ENCODE measurements at places on chromosomes 3 and 15. TPM values are rescaled to one million over a fixed set of nuclear protein-coding genes. Genes with fewer than 3 reads are reported as not detected.

Gene UBA7
- 3.6 TPM for total RNA-seq

Gene AADACL2
- total RNA-seq: not detected

DNA sequence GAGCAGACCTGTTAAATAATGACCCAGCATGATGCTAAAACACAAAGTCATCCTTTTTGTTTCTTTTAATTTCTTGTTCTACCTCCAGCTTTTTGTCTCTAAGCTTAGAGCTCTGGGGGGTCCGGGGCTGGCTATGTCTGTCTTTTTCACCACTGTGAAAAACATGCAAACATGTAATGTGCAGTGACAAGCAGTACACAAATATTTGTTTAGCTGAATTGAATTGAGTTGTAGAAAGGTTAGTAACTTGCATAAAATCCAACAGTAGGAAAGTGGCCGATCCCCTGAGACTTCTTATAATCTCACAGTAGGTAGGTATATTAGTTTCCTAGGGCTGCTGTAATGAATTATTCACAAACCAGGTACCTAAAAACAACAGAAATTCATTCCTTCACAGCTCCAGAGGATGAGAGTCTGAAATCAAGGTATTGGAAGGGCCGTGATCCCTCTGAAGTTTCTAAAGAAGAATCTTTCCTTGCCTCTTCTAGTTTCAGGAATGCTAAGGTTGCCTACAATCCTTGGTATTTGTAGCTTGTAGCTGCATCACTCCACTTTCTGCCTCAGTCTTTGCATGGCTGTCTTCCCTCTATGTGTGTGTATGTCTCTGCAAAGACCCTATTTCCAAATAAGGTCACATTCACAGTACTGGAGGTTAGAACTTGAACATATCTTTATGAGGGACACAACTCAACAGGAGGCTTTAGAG is 32.7 kb downstream of the ARL14 start:
- DNase-seq: no peak

DNA sequence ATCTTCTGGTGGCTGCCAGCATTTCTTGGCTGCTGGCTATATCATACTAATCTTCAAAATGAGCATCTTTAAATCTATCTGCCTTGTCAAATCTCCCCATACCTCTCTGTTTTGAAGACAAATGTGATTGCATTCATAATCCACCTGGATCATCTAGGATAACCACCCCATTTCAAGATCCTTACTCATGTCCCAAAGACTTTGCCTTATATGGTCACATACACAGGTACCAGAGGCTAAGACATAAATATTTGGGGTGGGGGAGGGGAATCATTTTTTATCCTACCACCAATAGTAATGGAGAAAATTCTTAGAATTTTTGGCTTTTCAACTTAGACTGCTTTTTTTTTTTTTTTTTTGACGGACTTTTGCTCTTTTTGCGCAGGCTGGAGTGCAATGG is 970.8 kb downstream of the PLOD2 start:
- no peak for DNase-seq

Gene SELENOK
- total RNA-seq: 55.3 TPM

DNA sequence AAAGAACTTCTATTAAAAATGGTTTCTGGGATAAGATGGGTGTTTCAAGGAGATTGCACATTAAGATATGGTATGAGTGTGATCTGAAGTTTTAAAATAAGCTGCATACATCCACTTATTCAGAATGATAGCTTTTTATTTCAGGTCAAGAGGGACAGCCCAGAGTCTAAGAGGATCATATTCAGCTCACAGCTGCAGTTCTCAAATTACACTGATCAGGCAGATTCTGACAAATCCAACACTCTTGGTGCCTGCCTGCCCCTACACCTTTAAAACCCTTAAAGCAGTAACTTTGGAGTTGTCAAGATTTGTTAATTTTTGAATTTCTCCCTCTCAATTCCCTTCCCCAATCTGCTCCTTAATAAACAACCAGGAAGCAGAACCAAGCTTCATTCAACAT is 9.1 kb upstream of the TMEM87A start:
- DNase-seq: no peak

DNA sequence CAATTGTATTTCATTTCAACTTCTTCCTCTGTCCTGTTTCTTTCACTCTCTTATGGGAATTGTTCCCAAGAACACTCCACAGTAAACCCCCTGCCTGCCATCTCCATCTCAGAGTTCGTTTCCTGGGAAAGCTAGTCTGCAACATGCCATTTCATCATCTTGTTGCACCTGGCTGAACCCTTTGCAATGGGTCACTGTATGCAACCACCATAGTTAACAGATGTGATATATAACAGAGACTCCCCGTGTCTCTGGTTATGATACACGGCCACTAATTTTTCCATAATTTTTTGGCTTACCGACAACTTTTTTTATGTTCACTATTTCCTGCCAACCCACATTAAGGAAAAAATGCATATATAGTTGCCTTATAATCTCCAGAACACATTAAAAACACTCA is 95.5 kb downstream of the CHST2 start:
- no peak for DNase-seq

GRCh38 chr3:60650171-60650570 is 601.1 kb downstream of the FHIT start:
- DNase-seq: no peak

Gene CD96
- not detected for total RNA-seq

GRCh38 chr3:163878396-163878795 is 1199.9 kb downstream of the SI start:
- peak; percentile 21 for DNase-seq

GRCh38 chr15:89177116-89177515 is 44.3 kb downstream of the RLBP1 start:
- no peak for DNase-seq

GRCh38 chr15:70936326-70936725 is 43.7 kb downstream of the LRRC49 start:
- DNase-seq: no peak

DNA sequence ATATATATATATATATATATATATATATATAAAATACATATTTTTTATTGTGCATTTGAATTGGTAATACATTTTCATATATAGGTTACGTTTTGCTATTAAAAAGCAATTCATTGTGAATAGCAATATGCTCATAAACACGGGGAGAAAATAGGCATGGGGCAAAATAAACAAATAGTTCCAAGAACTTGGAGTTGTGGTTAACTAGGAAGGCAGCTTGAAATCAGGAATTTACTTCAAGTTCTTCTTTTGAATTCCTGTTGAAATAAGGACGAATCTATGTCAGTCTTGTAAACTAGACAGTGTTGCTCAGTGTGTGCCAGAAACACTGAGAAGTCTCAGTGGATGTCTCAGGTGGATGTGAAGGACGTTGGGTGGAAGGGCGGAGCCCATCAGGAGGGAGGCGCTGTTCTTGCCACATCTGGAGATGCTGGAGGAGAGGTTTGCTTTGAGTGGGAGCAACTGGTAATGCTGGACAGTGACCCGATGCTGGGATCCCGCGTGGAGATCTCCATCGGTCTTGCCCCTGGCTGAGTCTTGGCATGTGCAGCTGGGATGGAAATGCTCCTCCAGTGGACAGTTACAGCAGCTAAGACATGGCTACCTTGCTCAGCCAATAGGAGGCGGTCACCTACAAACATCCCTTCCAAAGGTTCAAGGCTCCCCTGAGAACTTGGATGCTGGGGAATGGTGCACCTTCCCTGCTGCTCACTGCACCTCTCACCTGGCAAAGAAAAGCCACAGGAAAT is 2.5 kb downstream of the IL16 start:
- no peak for DNase-seq

DNA sequence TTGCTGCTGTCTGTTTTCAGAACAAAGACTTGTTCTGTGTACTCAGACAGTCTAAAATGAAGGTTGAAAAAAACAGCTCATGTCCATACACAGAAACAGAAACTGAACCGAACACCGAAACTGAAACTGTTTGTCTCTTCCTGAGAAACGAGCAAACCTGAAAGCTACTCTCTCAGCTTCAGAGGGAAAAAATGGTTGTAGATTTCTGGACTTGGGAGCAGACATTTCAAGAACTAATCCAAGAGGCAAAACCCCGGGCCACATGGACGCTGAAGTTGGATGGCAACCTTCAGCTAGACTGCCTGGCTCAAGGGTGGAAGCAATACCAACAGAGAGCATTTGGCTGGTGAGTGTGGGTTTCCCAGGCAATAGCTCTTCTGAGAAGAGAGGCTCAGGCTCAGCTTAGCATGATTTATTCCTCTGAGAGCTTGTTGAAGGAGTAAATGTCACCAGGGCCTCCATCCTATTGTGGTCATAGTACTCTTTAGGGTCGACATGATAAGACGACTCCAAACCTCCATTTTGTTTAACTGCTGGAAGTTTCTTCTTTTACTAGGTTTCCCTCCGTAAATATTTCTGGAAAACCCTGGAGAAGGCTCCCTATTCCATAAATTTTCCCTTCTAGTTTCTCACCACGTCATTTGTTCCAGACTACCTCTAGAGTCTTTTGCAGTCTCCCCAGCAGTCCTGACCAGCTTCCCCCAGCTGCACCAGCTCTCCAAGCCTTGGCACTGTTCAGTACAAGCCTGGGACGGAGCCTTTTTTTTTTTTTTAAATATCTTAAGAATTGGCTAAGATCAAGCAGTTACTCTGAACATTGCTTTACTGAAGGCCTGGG is at the start of gene RTP4:
Gene RTP4, plus strand, starts transcription at position 135 of the 838 bp plus-strand sequence. Its CDS starts 57 bp downstream, at position 192.
- DNase-seq: peak; percentile 7

Gene GNAT1
- not detected for total RNA-seq

Gene FOXB1
- not detected for total RNA-seq

- DNase-seq: no peak
These were observed 371.0 kb upstream of the GBE1 start for GRCh38 chr3:82132210-82133069.

DNA sequence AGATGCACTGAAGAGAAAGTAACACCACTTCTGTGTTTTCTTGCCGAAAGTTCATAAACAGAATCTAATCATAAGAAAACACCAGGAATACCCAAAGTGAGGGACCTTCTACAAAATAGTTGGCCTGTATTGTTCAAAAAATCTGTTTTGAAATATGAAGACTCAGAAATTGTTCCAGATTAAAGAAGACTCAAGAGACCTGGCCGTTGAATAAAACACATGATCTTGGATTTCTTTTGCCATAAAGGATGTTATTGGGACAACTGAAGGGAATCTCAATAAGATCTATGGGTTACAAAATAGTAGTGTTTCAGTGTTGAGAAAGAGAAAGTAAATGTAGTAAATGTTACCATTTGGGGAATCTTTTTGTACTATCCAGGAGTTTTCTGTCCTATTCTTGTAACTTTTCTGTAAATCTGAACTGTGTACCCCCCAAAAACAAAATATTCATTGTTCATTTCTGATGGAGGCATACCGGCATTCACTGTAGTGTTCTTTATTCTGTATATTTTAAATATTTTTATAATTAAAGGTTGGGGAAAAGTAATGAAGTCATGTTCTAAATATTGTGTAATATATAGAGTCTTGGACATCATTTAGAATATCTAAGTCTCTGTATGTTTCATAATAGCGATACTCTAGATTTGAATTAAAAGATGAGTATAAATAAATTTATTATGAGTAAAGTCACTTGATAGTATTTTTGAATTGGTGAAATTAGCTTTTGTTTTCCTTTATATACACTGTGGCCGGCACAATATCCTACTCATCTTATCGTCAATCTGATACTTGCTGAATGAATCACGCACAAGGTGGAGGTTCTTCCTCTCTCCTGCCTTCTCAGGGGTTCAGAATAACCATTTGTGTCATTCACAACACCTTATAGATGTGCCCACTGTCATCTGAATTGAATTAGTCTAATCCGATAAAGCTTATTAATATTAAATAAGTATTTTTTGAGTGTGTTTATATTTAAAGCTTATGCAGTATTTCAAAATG is 66.7 kb downstream of the TRAK1 start:
- peak; percentile 67 for DNase-seq

Gene PDIA3
- total RNA-seq: 187 TPM

DNA sequence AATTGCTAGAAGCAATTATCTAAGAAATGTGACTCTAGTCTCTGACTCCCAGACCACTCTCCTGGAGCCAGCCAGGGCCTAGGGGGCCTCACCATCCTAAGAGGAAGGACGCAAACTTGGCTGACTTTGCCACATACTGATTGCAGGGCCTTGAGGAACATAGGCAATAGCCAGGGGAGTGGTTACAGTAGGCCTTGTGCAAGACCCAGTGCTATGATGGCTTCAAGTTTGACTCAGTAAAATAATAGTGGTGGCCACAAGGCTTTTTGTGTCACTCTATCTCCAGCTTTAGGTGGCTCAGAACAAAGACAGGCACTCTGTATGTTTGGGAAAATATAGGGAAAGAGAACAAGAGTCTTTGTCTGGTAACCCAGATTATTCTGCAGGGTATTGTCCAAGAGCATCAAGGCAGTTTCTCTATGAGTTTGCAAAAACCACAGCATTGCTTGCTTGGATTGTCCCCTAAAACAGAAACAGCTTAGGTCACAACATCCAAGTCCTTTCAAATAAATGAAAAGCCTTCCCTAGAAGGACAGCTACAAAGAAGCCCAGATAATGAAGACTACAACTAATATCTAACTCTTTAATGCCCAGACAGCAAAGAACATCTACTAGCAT is 631.5 kb downstream of the PYDC2 start:
- no peak for DNase-seq

Gene CHL1
- total RNA-seq: not detected

GRCh38 chr3:142278451-142278850 is 53.1 kb upstream of the GK5 start:
- DNase-seq: no peak

GRCh38 chr3:176359211-176359610 is 838.1 kb downstream of the TBL1XR1 start:
- DNase-seq: no peak

GRCh38 chr15:32104061-32104995 is 74.0 kb downstream of the CHRNA7 start:
- DNase-seq: no peak

Gene PYGO1
- 1.8 TPM for total RNA-seq

Gene SCN11A
- not detected for total RNA-seq

GRCh38 chr3:42651248-42652091 is 2.0 kb upstream of the ZBTB47 start:
- peak; percentile 53 for DNase-seq

All from PC-3 (cell line).